Stimulated activated CD4-positive, alpha-beta T cell treated with anti-CD3 and anti-CD28 coated beads, Interleukin-4, amount 100 ng/mL, for 4 hours (primary cell): ENCODE measurements at places on chromosomes 16 and 17.

- DNase-seq: peak; percentile 10
Observed at GRCh38 chr16:10876799-10877341, at the start of gene CIITA. Gene CIITA (plus strand): TSS chr16:10877202. CDS start chr16:10877331, 129 bp downstream.

GRCh38 chr17:45364531-45365390 is 47.9 kb upstream of the MAP3K14 start:
- DNase-seq: no peak

DNA sequence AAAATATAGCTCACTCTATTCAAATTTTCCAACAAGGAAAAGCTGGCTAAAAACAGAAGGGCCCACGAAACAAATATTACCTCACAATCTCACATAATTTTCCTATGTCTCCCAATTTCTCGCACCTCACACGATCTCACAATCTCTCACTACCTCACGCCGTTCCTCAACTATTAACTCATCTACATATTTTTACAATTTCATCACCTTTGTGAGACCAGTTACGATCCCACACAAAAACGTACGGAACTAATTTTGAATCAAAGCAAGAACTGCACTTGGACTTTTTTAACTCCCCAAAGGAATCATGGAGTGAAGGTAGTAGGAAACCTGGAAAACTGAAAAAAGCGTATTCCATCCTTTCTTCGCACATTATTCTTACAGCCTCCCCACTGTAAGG is 1.1 kb downstream of the CBX1 start:
- DNase-seq: no peak

DNA sequence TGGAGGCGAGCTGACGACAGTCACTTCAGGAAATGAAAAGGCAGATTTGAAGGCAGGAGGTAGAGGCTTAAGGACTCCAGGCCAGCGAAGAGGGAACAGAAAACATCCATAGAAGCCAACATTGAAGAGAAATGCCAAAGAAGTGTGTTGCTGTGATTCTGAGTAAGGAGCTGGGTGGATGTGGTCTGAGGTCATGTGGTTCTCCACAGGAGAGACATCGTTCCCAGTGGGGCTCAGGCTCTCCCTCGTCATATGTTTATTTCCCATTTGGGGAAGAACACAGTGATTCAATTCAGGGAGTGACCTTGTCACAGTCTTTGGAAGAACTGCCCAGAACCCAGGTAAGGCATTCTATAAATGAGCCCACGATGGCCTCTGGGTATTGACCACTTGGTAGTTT is 6.6 kb upstream of the PMP22 start:
- no peak for DNase-seq

- no peak for DNase-seq
Observed at GRCh38 chr16:63312346-63312745, 1276.1 kb upstream of the CDH8 start.

DNA sequence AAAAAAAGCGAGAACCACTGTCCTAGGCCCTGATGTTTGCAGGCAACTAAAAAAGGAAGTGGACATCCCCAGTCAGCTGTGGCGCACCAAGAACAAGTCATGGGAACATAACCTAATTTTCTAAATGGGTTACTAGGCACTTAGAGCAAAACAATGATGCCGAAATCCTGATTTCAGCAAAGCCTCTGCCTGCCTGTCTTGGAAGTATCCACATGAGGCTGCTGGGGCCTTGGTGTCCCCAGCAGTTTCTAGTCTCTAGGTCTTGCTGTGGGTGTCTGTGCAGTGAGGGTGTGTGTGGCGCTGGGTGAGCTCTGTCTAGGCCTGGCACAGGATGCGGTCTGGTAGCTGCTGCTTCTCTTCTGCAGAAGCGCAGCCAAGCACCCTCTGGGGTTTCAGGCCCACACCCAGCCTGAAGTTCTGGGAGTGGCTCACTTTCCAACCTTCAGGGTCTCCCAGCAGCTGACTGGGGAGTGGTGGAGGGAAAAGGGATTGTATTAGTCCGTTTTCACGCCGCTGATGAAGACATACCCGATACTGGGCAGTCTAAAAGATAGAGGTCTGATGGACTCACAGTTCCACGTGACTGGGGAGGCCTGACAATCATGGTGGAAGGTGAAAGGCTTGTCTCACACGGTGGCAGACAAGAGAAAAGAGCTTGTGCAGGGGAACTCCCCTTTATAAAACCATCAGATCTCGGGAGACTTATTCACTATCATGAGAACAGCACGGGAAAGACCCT is 21.1 kb downstream of the STH start:
- peak; percentile 51 for DNase-seq

- DNase-seq: no peak
Observed at GRCh38 chr17:81601525-81602120, 35.3 kb downstream of the NPLOC4 start.

- no peak for DNase-seq
Observed at GRCh38 chr17:82582213-82582612, 62.7 kb downstream of the FOXK2 start.

DNA sequence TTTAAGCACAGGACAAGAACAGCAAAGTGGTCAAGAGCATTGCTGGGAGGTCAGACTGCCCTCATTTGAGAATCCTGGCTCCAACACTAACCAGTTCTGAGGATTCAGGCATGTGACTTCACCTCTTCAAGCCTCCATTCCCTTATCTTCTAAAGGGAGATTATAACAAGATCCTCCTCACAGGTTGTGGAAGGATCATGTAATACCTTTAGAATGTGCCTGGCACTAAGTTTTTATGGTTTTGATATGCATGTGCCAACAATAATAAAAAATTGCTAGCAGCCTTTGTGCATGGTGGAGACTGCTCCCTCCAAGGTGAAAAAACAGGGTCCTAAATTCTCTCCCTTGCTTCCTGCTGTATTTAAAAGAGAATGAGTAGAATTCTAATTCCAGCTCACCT is 36.0 kb upstream of the ADAMTS18 start:
- DNase-seq: no peak

DNA sequence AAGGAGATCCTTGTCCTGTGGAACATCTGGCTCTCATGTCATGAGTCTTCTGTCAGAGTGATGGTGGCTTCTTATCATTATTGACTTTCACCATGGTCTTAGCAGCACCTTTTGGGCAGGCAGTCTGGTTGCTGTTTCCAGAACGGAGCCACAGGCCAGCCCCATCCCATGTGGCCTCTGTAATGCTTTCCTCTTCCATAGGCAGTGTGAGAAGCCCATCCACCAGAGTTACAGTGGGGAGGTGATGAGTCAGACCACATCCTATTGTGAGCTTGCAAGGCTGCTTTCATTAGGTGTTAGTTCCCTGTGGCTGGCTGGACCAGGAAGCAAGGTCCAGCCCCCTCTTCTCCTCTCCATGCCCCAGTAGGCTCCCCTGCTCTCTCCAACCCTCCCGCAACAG is 30.8 kb upstream of the SPACA3 start:
- no peak for DNase-seq

- DNase-seq: no peak
Observed at GRCh38 chr16:16930309-16931000, 540.3 kb downstream of the XYLT1 start.

DNA sequence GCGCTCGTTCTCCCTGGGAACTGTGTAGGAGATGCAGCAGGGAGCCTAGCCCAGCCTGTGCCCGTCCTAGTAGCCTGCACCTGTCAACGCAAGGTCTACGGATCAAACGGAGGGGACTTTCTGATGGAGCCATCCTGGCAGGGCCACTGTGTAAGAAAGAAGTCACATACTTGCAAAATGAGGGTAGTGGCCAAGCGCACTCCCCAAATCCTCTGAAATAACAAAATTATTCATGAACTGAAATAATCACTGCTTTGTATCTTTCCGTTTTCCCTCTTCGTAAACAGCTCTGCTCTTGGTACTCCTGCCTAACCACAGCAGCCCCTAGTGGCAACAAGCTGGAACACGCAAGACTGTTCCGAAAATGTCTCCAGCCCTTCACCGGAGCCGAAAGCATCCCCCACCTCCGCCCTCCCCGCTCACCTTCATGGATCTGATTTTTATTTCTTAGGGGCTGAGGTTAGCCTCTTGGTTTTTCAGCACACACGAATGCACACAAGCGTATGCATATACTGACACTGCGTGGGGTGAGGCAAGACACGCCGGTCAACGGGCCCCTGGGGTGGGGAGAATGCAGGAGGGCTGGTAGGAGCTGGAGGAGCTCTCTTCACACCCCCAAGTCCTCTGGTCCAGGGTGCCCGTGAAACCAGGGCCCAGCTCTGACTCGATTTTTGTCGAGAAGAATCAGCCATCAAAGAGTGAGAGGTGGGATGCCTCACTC is 100.8 kb downstream of the ABCC12 start:
- peak; percentile 8 for DNase-seq

DNA sequence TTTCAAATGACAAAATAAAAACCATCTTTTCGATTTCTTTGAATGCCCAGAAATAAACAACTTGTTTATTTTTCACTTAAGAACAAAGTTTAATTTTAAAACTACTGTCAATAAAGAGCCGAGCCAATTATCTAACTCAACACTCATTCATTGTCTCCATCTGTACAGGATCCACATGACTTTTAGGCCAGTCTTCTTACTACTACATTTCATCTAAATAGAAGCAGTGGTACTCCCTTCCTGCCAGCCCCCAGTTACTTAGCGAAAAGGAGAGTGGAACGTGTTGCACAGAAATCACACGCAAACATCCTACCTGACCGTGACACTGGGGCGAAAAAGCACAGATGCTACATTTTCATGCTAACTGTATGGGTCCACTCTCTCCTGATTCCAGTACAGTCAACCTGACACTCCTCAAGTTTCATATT is 1.2 kb downstream of the GNA13 start:
- no peak for DNase-seq

DNA sequence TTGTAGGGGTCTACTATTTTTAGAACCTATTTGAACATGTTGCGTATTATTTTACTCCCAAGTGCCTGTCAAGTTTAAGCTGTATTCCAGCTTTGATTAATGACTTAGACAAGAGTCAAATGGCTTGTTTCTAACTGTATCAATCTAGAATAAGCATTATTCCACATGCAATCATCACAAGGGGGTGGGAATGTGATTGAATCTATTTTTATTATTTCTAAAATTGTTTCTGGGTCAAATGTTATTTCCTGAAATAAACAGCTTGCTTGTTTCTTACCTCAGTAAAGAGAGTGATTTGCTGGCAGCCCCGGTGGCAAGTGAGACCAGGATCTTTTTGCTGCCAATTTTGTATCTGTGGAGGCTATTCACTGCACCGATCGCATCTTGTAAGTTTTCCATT is 21.5 kb downstream of the MARF1 start:
- no peak for DNase-seq

DNA sequence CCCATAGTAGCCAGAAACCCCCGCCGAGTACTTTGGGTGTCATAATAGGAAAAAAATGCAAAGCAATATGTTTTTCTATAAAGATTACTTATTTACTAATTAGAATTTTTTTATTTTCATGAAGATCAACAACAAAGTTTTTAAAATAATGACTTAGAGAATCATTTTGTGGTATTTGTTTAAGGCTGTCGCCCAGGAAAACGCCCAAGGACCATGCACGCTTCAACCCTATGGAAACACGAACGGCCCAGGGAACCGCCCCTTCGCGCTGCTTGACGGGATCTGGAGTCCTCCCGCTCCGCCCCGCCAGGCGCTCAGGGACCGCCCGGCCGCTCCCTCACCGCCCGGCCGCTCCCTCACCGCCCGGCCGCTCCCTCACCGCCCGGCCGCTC is 408 bp upstream of the KPNA2 start:
- DNase-seq: peak; percentile 88

DNA sequence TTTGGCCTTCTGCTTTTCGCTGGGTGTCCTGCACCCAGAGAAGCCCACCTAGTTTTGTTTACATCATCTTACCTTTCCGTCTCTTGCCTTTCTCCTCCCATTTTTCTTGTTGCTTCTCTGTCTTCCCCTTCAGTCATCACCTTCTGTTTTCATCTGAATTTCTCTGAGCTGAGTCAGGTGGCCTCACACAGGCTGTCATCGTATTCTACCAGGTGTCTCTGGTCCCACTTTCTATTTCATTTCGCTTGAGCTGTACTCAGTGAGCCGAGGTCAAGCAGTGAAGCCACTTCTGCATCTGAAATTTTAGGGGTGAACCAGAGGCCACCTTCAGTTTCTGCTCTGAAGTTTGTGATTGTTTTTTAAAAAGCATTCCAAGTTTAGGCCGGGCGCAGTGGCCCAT is 9.7 kb downstream of the CRAMP1 start:
- no peak for DNase-seq

- no peak for DNase-seq
Observed at GRCh38 chr16:20253825-20254224, 73.5 kb downstream of the GP2 start.

- DNase-seq: no peak
Observed at GRCh38 chr16:64968539-64968938, 153.3 kb downstream of the CDH11 start.

- no peak for DNase-seq
Observed at GRCh38 chr16:89646270-89646669, 11.2 kb downstream of the CHMP1A start.

DNA sequence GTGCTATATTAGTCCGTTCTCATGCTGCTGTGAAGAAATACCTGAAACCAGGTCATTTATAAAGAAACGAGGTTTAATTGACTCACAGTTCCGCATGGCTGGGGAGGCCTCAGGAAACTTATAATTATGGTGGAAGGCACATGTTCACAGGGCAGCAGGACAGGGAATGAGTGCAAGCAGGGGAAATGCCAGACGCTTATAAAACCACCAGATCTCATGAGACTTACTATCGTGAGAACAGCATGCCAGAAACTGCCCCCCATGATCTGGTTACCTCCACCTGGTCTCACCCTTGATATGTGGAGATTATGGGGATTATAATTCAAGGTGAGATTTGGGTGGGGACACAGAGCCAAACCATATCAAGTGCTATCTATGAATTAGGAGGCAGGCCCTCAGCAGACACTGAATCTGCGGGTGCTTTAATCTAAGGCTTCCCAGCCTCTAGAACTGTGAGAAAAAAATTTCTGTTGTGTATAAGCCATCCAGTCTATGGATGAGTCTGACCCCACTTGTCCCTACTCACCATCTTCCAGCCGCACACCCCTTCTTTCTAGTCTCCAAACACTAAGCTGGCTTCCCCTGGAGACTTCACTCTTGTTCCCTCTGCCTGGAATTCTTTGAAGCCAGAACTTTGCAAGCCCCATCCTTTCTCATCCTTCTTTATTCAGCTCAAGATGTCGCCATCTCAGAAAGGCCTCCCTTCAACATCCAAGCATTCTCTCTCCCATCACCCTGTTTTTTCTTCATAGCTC is 772 bp upstream of the NUP93 start:
- DNase-seq: no peak

- DNase-seq: no peak
Observed at GRCh38 chr17:78547035-78547434, 30.2 kb downstream of the DNAH17 start.

- no peak for DNase-seq
Observed at GRCh38 chr17:83177611-83178532, 98.5 kb downstream of the METRNL start.
